ENCODE measurements at places on chromosomes 2 and 18.

- DNase-seq, result no peak
Observed at GRCh38 chr2:75047992-75048625, 89.7 kb downstream of the POLE4 start.

GRCh38 chr2:23488584-23488983 is 103.6 kb downstream of the KLHL29 start:
- DNase-seq, result no peak

GRCh38 chr2:169705927-169706326 is 11.7 kb downstream of the PHOSPHO2 start:
- no peak for DNase-seq

- peak; percentile 59 for DNase-seq
Observed at GRCh38 chr2:197097578-197098366, 171.3 kb upstream of the PGAP1 start.

DNA sequence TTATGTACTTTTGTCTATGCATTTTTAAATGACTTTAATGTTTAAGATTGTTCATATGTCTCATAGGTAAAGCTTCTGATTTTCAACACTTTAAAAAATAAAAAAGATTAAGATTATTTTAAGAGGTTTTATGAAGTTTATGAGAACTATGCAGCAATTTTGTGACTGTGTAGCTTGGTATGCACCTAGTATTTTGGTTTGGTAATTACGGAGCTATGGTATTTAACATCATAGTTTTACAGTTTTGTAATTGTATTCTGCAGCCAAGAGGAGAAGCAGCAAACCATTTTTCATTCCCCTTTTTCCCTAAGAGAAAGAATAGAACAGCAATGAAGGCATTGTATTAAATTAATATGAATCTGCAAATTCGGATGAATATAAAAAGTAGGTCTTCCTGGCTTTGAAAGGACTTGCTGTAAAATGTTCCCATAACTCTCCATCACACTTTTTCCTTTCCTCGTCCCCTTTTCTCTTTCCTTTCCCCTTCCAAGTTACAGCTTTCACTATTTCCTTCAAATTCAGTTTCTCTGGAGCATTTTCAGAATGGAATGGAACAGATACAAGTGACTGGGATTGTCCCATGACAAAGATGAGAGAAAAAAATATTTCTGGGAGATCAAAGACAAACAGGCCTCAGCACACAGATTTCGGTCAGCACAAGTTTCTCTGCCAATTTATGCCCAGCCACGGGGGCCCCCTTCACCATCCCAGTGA is 26.1 kb upstream of the PIEZO2 start:
- peak; percentile 41 for DNase-seq

DNA sequence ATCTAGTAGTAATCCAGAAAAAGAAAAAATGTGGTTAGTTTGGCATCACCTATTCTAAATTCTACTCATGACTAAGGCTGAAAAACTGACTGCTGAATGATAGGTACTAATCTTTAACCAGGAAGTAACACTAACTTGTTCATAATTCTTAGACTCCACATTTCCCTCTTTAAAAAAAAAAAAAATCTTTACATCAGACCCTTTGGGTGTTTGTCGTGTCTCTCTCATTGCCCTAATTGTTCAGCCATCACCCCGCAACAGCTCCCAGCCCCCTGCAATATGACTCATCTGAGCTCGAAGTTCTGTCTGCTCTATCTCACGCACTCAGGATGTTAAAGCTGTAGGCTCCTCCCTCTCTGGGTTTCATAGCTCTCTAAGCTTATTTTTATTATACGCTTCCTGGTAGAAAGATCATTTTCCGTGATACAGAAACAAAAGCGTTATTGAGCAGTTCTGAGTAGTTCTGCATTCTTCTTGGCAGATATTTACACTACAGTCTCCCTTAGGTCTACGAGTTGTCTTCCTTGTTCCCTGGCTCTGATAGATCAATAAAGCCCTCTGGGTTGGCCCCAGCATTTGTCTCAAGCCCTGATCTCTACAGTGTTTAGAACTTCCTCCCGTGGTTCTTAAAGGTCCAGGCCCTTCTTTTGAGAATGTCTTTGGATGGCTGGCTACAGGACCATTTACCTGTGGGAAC is 95.6 kb downstream of the TNFRSF11A start:
- no peak for DNase-seq

GRCh38 chr2:67393237-67393636 is 3.9 kb upstream of the ETAA1 start:
- DNase-seq, result no peak

DNA sequence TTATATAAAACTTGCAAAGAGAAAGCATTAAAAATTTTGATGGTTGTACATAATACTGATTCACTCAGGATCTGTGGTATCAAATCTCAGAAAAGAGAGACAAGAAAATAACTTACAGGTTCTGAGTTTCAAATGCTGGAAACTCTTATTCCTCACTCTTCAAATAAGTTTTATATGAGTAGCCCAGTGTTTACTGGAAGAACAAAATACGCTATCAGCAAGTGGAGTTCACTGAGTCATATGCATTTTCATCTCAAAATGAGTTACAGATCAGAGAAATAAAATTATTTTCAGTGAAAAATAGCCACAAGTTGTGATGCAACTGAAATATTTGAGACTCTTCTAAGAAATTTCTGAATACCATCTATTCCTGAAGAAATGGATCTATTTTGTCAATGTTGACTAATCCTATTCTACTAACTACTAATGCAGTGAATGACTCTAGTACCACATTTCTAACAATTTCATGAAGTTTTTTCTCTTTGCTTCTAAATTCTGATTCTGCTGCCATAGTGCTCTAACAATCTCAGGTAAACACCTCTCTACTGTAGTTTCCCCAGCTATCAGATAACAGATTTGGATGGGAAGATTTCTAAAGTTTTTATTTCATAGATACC is 391.7 kb downstream of the ZEB2 start:
- no peak for DNase-seq

DNA sequence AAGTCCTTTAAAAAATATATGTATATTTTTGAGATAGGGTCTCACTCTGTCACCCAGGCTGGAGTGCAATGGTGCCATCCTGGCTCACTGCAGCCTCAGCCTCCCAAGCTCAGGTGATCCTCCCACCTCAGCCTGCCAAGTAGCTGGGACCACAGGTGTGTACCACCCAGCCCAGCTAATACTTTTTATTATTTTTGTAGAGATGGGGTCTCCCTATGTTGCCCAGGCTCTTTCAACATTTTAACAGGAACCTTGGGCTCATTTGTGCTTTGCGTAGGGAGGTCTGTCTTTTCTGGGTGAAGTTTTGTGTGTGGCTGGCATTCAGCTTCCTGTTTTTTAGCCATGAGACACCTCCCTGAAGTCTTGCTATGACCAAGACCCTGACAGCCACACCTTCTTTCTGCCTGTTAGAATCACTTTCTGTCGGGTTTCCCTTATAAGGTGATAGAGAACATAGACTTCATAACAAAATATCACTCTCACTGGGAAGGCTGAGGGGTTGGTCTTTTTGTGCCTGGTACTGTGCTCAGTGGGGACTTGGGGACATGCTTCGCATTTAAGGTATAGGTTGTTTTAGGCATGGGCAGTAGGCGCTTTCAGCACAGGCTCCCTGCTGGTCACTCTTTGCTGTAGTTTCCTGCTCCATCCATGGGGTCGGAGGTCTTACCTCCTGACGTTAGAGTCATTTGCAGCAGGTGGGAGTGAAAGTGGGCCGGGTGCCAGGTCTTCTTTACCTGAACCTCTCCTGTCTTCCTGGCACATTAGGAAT is 3.4 kb downstream of the RAB31 start:
- DNase-seq, result no peak
